ENCODE measurements at places on chromosomes 4 and X. TPM values are rescaled to one million over a fixed set of nuclear protein-coding genes. Genes with fewer than 3 reads are reported as not detected.
A peak's percentile ranks its signal among the peaks of the same experiment; 100 is the strongest.

The MAGEA1 gene
- not detected for total RNA-seq

The MAGEB2 gene
- total RNA-seq: 0.27 TPM

The SCML2 gene
- total RNA-seq: 3.8 TPM

The FHIP1A gene
- 72.9 TPM for total RNA-seq

The GUF1 gene
- 33.7 TPM for total RNA-seq

The NDNF gene
- total RNA-seq: 7.7 TPM

The XG gene
- total RNA-seq: 0.68 TPM

- DNase-seq: no peak
- no peaks in the 10 kb centered on the region for H3K4me1 ChIP-seq
- no peak overlapping the region for H3K27ac ChIP-seq
- H3K27me3 ChIP-seq: no peaks in the 10 kb centered on the region
- H3K36me3 ChIP-seq: no peaks in the 10 kb centered on the region
- no peak overlapping the region for H3K4me3 ChIP-seq
Observed at GRCh38 chr4:187268940-187269339, 545.3 kb upstream of the FAT1 start.

DNA sequence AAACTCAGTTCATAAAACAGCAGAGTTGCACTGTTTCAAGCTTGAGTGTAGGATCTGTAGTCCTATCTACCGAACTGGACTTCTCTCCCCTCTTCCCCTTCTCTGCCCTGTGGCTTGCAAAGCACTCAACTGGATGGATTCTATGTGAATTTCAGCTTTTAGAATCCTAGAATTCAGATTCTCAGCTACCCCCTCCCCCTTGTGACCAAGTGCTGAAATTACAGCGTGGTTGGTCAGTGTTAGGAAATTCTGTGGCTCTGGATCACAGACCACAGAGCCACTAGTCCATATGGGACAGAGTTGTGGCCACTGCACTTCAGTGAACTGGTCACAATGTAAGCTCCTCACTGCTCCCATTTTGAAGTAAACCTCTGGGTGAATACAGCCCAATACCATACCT is 64.6 kb upstream of the TRPC5 start:
- peak; percentile 29 for DNase-seq
- H3K27me3 ChIP-seq: no peaks in the 10 kb centered on the region
- H3K27ac ChIP-seq: no peak overlapping the region
- no peaks in the 10 kb centered on the region for H3K4me1 ChIP-seq
- no peak overlapping the region for H3K4me3 ChIP-seq
- H3K36me3 ChIP-seq: no peaks in the 10 kb centered on the region

- no peaks in the 10 kb centered on the region for H3K27me3 ChIP-seq
- H3K4me1 ChIP-seq: no peaks in the 10 kb centered on the region
- no peak within 1 kb of the TSS for H3K27ac ChIP-seq
- DNase-seq: no peak
- no peaks in the 10 kb centered on the region for H3K36me3 ChIP-seq
- no peak within 1 kb of the TSS for H3K4me3 ChIP-seq
Observed at GRCh38 chr4:3441501-3442459, at the start of gene HGFAC. Gene HGFAC, plus strand, starts transcription at chr4:3441968. Its CDS starts 34 bp downstream, at chr4:3442002.

DNA sequence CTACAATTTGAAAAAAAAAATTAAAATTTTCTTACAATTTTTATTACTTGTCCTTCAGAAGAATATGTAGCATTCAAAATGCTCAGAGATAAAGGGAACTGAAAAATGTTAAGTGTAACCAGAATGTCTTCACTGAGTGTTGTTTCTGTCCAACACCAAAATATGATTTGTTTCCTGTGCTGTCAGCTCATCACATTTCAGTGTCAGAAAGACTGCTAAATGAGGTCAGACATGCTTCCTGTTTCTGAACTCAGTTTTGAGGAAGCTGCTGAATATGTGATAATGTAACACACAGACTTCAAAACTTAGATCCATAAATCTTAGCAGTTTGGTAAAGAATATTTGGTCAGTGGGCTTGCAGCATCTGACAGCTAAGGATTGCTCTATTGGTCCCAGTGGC is 1849.7 kb downstream of the PCDH7 start:
- no peaks in the 10 kb centered on the region for H3K4me1 ChIP-seq
- no peak overlapping the region for H3K4me3 ChIP-seq
- no peak overlapping the region for H3K27ac ChIP-seq
- no peaks in the 10 kb centered on the region for H3K27me3 ChIP-seq

- no peaks in the 10 kb centered on the region for H3K4me1 ChIP-seq
- H3K27me3 ChIP-seq: no peaks in the 10 kb centered on the region
- no peaks in the 10 kb centered on the region for H3K36me3 ChIP-seq
- no peak for DNase-seq
- no peak overlapping the region for H3K4me3 ChIP-seq
- no peak overlapping the region for H3K27ac ChIP-seq
Observed at GRCh38 chrX:124293810-124294209, 38.6 kb upstream of the TEX13D start.

GRCh38 chrX:40101430-40101802 is 3.7 kb upstream of the BCOR start:
- peaks cover 25% of the 10 kb centered on the region for H3K4me1 ChIP-seq
- H3K27ac ChIP-seq: no peak overlapping the region
- H3K36me3 ChIP-seq: no peaks in the 10 kb centered on the region
- no peak for DNase-seq

DNA sequence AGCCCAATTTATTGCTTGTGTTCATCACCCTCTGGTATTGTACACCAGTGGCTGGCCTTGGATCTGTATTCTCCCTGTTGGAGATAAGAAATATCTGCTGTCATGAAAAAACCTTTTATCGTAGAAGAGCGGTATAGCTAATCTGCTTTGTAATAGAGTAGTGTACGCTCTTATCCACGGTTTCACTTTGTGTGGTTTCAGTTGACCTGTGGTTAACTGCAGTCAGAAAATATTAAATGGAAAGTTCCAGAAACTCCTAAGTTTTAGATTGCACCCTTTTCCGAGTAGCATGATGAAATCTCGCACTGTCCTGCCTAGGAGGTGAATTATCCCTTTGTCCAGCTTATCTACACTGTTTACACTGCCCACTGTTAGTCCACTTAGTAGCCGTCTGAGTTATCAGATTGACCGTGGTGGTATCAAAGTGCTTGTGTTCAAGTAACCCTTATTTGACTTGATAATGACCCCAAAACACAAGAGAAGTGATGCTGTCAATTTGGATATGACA is 42.4 kb downstream of the KDM6A start:
- H3K36me3 ChIP-seq: no peaks in the 10 kb centered on the region
- DNase-seq: no peak
- H3K4me1 ChIP-seq: peaks cover 16% of the 10 kb centered on the region
- no peaks in the 10 kb centered on the region for H3K27me3 ChIP-seq
- H3K27ac ChIP-seq: no peak overlapping the region

- no peaks in the 10 kb centered on the region for H3K36me3 ChIP-seq
- no peak overlapping the region for H3K27ac ChIP-seq
- H3K4me1 ChIP-seq: peaks cover 10% of the 10 kb centered on the region
- no peak overlapping the region for H3K4me3 ChIP-seq
- DNase-seq: no peak
- H3K27me3 ChIP-seq: no peaks in the 10 kb centered on the region
Observed at GRCh38 chr4:109990261-109991257, 77.9 kb downstream of the EGF start.

- DNase-seq: no peak
- no peak overlapping the region for H3K27ac ChIP-seq
- H3K36me3 ChIP-seq: no peaks in the 10 kb centered on the region
Observed at GRCh38 chr4:102268355-102268754, 76.9 kb downstream of the SLC39A8 start.

DNA sequence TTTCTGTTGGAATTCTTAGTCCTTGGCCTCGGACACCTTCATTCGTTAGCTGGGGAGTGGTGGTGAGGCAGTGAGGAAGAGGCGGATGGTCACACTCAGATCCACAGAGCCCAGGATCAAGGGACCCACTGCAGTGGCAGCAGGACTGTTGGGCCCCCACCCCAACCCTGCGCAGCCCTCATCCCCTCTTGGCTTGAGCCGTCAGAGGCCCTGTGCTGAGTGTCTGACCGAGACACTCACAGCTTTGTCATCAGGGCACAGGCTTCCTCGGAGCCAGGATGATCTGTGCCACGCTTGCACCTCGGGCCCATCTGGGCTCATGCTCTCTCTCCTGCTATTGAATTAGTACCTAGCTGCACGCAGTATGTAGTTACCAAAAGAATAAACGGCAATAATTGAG is 23.4 kb downstream of the PIGG start:
- no peak for DNase-seq
- no peaks in the 10 kb centered on the region for H3K4me1 ChIP-seq
- no peaks in the 10 kb centered on the region for H3K27me3 ChIP-seq
- H3K36me3 ChIP-seq: peaks cover 35% of the 10 kb centered on the region
- no peak overlapping the region for H3K27ac ChIP-seq

DNA sequence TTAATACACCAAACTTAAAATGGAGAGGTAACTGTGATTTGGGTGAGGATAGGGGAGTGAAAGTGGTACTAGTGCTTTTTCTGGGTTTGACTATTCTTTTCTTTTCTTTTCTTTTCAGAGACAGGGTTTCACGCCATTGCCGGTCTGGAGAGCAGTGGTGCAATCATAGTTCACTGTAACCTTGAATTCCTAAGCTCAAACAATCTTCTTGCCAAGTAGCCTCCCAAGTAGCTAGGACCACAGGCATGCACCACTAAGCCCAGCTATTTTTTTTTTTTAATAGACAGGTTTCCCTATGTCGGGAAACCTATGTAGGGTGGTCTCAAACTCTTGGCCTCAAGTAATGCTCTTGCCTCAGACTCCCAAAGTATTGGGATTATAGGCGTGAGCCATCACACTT is 3.0 kb upstream of the ARMCX4 start:
- H3K27ac ChIP-seq: no peak overlapping the region
- H3K36me3 ChIP-seq: no peaks in the 10 kb centered on the region
- H3K27me3 ChIP-seq: no peaks in the 10 kb centered on the region
- H3K4me1 ChIP-seq: no peaks in the 10 kb centered on the region
- DNase-seq: no peak

- H3K4me1 ChIP-seq: no peaks in the 10 kb centered on the region
- no peaks in the 10 kb centered on the region for H3K27me3 ChIP-seq
- no peak overlapping the region for H3K4me3 ChIP-seq
- no peak for DNase-seq
Observed at GRCh38 chr4:39004758-39005157, 27.5 kb downstream of the TMEM156 start.

- H3K4me1 ChIP-seq: no peaks in the 10 kb centered on the region
- no peak for DNase-seq
- H3K36me3 ChIP-seq: no peaks in the 10 kb centered on the region
- H3K4me3 ChIP-seq: no peak overlapping the region
Observed at GRCh38 chrX:37785569-37785968, 5.7 kb downstream of the CYBB start.

GRCh38 chr4:156998500-156999174 is 27.0 kb upstream of the PDGFC start:
- no peaks in the 10 kb centered on the region for H3K36me3 ChIP-seq
- H3K27ac ChIP-seq: peak overlapping the region; percentile 76
- no peak for DNase-seq
- no peak overlapping the region for H3K4me3 ChIP-seq
- H3K4me1 ChIP-seq: peaks cover 14% of the 10 kb centered on the region
- H3K27me3 ChIP-seq: no peaks in the 10 kb centered on the region

DNA sequence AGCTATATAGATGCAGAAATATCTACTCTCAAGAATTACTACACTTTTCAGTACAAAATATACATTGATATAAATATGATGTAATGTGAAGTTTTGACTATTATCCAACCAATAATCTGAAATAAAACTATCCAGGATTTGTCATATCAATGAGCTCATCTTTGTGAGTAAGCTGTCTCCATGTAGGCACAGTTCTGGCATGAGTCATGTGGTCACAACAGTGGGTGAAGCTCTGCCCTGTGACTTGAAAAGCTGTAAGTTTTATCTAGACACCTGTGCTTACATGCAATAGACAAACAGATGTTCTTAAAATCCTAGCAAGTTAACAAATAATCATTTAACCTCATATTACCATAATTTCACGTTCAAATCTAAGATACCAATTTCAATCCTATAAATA is 192.7 kb downstream of the GABRG1 start:
- no peak overlapping the region for H3K4me3 ChIP-seq
- no peaks in the 10 kb centered on the region for H3K27me3 ChIP-seq
- no peak for DNase-seq
- H3K36me3 ChIP-seq: no peaks in the 10 kb centered on the region
- no peaks in the 10 kb centered on the region for H3K4me1 ChIP-seq

- no peak overlapping the region for H3K27ac ChIP-seq
- no peaks in the 10 kb centered on the region for H3K27me3 ChIP-seq
- no peak overlapping the region for H3K4me3 ChIP-seq
- H3K4me1 ChIP-seq: no peaks in the 10 kb centered on the region
Observed at GRCh38 chr4:26491449-26492170, 1.3 kb upstream of the CCKAR start.

- no peak overlapping the region for H3K27ac ChIP-seq
- H3K36me3 ChIP-seq: no peaks in the 10 kb centered on the region
- H3K4me1 ChIP-seq: peaks cover 14% of the 10 kb centered on the region
- no peaks in the 10 kb centered on the region for H3K27me3 ChIP-seq
Observed at GRCh38 chr4:7922466-7922865, 17.2 kb downstream of the AFAP1 start.

DNA sequence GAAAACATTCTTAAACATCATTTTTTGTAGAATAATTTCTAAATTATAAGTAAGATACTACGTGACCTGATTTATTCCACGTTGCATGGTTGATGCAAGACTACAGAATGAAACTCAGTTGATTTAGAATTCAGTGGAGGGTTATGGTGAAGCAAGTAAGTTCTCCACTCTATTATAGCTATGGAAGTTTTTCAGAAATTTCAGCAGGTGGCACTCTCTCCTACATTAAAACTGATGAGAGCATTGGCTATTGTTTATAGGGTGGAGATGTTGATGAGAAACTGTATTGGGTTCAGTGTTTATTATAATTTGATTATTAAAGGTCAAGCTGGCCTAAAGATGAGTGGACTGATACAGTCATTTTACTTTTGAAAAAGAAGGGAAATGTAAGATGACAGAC is 88.0 kb downstream of the FNIP2 start:
- H3K4me3 ChIP-seq: no peak overlapping the region
- no peaks in the 10 kb centered on the region for H3K27me3 ChIP-seq
- H3K36me3 ChIP-seq: peaks cover 16% of the 10 kb centered on the region
- DNase-seq: no peak
- no peaks in the 10 kb centered on the region for H3K4me1 ChIP-seq
- no peak overlapping the region for H3K27ac ChIP-seq

DNA sequence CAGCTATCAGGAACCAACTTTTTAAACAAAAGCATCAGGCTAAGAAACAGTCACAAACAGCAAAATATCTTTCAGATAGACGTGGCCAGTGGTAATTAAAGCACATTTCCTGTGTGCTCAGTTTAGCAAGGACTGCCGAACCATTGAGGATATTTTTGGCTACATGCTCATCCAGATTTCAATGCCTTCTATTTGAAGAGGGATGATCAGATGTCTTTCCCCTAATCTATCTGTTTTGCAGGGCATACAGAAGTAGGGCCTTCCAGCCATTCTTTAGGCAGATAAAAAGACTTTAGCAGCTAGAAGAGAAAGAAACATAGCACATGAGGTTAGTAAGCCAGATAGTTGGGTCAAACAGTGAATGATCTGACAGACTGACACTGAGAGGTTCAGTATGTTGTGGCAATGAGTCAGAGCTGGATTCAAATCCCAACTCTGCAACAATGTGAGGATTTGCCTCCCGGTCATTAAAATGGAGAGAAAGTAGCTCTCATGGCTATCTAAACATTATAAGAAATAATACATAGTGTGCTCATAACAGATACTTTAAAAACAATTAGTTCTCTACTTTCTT is 100.0 kb upstream of the PRKG2 start:
- no peak overlapping the region for H3K4me3 ChIP-seq
- no peak for DNase-seq
- no peaks in the 10 kb centered on the region for H3K27me3 ChIP-seq
- peaks cover 6% of the 10 kb centered on the region for H3K4me1 ChIP-seq
- H3K27ac ChIP-seq: no peak overlapping the region

Measured in thyroid gland (tissue), 4 donors.